Calu3 (cell line): ENCODE measurements at places on chromosomes 3 and 15.
A peak's percentile ranks its signal among the peaks of the same experiment; 100 is the strongest.

DNA sequence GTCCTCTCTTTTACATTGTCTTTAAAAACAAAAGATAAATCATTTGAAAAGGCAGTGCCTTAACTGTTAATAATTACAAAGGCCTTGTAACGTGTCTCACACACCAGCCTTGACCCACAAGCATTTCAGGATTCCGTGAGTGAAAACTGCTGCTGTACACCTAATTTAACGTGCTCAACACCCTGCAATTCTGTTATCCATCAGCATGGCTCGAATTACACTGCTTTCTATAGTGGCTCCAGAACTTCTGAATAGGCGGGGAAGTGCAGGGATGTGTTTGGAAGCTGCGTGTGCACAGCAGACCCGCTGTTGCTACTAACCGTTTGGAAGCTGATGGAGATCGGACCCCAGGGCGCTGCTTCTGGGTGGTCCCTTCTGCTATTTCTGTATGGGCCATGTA is 9.9 kb upstream of the ETFA start:
- no peak for DNase-seq

DNA sequence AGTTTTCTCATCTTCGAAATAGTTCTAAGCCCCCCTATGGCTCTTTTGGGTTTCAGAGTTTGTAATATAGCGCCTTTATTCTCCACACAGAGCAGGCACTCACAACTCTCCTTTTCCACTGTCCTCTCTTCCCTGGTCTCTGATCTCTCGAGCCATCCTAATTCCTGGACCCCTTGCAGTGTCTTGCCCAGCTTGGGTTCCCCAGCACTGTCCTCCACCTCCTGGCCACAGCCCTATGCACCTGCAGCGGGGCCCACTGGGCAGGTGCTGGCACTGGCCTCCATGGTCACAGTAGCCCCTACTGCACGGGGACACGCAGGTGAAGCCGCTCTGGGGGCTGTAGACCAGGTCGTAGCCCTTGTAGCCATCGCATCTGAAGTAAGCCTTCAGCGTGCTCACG is 27.9 kb downstream of the MUC20 start:
- no peak for DNase-seq

GRCh38 chr15:62658498-62658897 is 384.0 kb upstream of the TPM1 start:
- no peak for DNase-seq

- DNase-seq, result peak; percentile 73
Measured at GRCh38 chr3:149657321-149657925, 402 bp downstream of the WWTR1 start.

GRCh38 chr15:51714162-51714561 is 23.3 kb downstream of the LYSMD2 start:
- no peak for DNase-seq

DNA sequence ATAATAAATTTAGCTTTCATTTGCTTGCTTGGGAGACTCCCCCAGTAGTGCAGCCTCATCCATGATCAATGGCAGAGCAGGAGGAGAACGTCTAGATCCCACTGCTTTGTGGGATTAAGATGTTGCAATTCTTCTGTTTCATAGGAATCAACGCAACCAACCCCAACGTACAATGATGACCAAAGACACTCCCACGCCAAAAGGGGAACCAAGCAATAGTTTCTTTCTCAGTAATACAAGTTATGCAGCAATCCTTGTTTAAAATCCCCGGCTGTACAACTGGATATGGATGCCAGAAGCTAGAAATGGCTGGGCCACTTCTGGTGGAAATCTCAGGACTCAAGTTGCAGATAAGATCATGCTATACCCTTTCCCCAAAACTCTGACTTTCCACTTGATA is 411.2 kb downstream of the VPS13C start:
- no peak for DNase-seq

DNA sequence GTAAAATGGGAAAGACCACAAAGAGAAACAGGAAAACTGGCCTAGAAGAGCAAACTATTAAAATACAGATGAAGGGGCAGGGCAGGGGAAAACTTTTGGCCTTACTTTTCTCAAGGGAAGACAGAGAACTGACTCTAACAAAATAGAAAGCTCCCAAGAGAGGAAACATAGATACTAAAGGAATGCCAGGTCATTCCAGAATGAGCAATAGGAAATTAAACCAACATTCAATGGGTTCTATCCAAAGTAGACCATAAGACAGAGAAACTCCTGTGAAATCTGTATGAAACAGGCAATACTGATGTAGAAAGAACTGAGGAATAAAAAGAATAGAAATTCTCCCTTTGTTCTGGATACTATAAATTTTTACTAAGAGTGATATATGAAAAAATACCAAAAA is 491.8 kb downstream of the MECOM start:
- DNase-seq, result no peak

DNA sequence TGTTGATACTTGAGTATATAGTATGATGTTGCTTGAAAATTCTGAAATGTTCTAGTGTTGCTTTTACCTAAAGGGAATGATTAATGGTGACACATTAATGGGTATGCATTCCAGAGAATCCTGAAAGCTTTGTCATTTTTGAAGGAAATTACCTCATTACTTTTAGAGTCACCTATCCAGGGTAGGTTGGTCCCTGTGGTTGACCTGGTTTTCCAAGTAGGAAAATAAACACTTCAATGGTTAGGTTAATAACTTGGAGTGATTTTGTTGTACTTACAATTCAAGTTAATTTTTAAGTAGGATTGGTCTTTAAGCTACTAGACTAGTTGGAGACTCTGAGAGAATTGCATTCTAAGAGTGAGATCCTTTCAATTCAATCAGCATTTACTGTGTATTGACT is 31.0 kb downstream of the MITF start:
- peak; percentile 23 for DNase-seq

DNA sequence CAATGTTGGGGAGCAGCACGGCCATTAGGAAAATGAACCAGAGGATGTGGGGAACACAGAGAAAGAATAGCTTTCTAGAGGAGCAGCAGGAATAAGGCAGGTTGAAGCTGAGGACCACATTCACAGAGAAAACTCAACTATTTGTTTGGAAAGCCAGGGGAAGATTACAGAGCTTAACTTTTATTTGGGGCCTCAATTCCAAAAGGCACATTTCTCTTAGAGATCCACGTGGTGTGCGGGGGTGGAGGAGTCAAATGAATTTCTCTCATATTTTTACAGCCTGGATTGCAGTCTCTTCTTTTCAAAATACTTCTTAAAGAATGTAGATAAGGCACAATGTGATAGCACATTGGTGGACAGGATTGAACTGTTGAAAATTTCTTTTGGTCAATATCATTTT is 253.7 kb downstream of the ROBO1 start:
- DNase-seq, result no peak

GRCh38 chr3:184058029-184058428 is 5.2 kb downstream of the HTR3C start:
- no peak for DNase-seq

DNA sequence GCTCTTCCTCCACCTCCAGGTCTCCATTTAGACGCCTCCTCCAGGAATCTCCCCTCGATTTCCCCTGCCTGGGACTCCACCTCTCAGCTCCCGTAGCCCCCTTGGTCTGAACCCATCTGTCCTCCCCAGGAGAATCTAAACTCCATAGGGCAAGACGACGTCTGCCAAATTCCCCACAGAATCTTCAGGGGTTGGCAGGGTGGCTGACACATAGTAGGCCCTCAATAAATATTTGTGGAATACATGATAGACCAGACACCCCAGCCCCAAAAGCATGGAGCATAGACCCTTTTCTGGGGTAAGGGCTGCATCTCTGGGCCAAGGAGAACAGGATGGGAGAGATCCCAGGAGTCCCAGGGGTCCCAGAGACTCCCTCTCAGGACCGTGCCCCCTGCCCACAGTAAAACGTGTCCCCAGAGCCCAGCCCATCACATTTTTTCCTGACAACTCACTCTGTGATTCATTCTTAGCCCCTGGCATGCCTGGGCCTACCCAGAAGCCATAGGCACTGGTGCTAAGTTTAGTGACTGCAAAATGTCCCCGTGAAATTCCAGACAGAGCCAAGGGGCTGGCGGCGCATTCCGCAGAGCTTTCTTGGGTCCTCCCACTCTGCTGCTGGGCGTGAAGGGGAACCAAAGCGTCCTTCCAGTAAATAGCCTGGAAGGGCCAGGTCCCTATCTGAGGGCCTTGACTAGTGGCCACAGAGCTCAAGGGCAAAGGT is 78.0 kb upstream of the SLC6A6 start:
- no peak for DNase-seq

DNA sequence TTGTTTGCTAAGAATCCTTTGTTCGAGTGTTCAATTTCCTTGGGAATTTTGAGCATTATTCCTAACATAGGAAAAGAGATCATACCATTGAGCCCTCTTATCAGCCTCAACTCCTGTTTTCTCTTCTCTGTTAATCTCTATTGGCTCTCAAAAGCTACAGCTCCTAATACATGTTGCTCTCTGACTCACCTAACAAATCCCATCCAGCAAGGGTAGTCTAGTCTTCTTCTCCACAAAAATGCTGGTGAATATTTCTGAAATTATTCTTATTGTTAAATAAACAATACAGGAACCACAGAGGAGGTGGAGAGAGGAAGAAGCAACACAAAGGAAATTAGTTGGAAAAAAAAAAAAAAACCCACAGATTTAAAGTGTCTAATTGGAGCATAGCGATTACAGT is 325.8 kb upstream of the NAALADL2 start:
- DNase-seq, result no peak

DNA sequence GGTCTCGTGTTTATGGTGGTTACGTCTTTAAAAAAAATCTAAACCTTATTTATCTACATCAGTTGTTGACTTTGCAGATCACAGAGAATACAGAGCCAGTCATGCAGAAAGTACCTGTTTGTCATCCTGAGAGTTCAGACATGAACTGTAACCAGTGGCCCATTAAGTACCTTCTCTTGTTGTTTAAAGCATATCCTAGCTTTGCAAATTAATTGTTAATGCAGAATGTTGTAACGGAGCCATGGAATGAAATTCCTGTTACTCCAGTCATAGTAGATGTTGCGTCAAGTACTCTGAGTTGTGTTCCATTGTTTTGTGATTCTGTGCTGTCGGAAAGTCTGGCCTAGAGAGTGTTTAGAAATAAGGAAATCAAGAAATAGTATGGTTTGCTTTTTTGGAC is 205.2 kb downstream of the RBMS3 start:
- DNase-seq, result no peak
